ENCODE measurements at places on chromosomes 13 and 19.
A peak's percentile ranks its signal among the peaks of the same experiment; 100 is the strongest.

DNA sequence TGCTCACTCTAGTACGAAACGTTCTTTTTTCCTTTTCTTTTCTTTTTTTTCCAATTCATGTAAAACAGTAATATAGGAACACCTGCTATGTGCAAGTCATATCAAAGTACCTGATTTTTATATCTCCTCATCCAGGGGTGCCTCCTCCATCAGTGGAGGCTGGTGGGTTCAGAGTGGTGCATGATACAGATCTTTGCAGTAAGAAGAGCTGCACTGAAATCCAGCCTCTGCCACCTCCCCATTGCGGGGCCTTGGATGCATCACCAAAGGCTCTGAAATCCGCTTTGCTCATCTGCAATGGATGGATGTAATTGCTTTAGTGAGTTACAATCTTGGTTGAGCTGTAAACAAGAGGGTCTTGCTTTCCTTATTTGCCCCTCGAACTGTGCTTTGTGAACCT is 38.3 kb downstream of the GPR12 start:
- DNase-seq, result no peak

GRCh38 chr19:7947939-7948338 is 4.5 kb upstream of the TIMM44 start:
- peak; percentile 20 for DNase-seq

GRCh38 chr19:3359015-3359918 is 7.1 kb upstream of the NFIC start:
- peak; percentile 77 for DNase-seq

- no peak for DNase-seq
These were observed 108.3 kb downstream of the SACS start for GRCh38 chr13:23325191-23325590.

DNA sequence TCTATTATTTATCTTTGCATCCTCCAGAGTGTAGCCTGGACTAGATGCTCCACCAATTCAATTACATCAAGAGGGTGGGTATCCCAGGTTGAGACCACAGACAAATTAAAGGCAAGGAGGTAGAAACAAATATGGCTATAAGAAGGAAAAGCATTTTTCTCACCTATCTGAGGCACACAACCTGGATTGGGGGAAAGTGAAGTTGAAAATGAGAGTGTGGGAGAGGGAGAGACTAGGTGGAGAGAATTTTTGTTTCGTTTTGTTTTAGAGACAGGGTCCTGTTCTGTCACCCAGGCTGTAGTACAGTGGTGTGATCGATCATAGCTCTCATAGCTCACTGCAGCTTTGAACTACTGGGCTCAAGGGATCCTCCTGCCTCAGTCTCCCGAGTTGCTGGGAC is 5.8 kb upstream of the PRODH2 start:
- DNase-seq, result no peak

DNA sequence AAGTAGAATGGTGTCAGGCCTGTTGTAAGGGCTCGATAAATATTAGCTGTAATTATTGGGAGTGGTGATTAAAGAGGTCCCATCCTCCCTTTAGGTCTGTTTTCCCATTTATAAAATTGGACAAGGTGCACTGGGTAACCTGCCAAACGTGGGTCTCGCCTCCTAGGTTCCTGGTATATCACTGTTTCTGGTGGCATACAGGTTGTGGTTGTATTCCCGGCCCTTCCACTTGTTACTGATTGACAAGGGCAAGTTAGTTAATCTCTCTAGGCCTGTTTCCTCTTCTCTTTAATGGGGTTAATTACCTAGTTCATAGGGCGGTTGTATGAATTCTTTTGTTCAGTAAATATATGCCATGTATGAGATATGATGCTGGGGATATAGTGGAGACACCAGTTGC is 1.5 kb downstream of the PPP2R1A start:
- DNase-seq, result no peak

DNA sequence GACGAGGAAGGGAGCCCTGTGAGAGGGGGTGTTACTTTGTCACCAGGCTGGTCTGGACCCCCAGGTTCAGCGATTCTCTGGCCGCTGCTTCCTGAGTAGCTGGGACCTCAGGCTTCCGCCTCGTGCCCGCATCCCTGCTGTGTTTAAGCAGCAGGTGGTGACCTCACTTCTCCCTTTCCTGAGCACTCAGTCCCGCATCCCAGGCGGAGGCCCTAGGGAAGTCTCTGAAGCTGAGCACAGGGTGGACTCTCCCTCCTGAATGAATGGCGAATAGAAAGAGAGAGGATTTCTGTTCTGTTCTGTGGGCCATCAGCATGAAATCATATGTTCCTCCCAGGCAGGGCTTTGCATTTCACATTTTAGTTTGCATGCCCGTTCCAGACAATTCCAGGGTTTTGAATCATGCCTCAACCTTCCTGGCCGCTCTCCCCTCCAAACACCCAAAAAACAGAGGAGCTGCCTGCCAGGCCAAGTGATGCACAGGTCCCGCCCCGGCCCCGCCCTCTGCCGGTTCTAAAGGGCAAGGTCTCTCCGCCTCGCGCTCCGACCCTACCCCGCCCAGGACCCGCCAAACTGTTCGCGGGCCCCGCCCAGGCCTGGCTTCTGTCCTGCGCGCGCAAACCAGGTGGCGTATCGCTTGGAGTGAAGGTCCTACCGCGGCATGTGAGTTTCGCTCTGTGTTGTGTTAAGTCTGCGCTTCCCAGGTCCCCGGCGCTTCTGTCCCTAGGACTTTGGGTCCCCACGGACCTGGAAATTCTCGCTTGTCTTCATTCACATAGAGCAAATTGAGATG is 35.1 kb upstream of the ZNF808 start:
- DNase-seq, result no peak

- peak; percentile 78 for DNase-seq
These were observed 8.3 kb upstream of the TLE6 start for GRCh38 chr19:2969104-2969504.

GRCh38 chr19:33280351-33280921 is 21.9 kb downstream of the CEBPA start:
- DNase-seq, result no peak

DNA sequence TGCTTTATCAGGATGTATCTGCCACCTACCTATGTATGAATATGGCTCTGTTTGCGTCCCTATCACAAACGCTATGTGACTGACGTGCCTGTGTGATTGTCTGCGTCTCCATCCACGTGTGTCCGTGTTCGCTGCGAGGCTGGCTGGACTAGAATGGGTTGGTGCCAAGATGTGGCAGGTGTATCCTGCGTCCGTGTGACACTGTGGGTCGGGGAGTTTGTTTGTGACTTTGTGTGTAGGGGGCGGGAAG is 6.7 kb upstream of the HOOK2 start:
- DNase-seq, result no peak

GRCh38 chr13:80663788-80664187 is 322.9 kb upstream of the SPRY2 start:
- DNase-seq, result no peak

GRCh38 chr19:8566855-8567254 is 10.4 kb downstream of the MYO1F start:
- DNase-seq, result no peak

DNA sequence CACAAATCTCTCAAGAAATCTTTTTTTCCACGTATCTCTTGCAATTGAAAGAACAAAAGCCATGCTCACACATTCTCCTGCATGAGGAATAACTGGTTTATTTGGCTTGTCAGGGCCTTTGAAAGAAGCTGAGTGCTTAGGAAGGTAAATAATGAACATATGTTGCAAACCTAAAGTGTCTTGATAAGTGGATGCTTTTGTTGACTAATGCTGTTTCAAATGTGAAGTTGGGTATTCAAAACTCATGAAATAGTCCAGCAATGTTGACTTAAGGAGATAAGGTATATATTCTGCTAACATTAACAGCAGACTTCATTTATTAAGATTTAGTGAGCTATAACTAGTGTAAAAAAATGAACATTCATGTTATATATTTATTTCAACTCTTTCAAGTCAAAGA is 1792.7 kb upstream of the MIR17HG start:
- DNase-seq, result no peak

DNA sequence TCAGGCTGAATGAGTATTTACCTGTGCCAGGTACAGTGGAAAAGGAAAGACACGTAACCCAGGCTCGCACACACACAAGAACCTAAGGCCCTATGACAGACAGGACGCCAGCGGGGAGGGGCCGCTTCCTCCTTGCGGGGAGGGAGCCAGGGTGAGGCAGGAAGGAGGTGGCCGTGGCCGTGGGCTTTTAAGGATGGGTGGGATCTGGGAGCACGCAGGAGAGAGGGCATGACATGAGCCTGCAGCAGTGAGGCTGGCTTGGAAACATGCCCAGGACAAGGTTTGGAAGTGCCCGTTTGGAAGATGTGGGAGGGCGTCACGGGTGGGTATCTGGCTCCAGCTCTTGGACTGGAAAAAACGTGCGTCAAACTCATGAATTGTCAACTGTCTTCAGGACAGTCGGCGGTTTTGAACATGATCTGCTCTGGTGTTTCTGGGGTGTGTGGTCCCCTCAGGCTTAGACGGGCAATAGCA is 20.1 kb downstream of the SH3GL1 start:
- peak; percentile 61 for DNase-seq

DNA sequence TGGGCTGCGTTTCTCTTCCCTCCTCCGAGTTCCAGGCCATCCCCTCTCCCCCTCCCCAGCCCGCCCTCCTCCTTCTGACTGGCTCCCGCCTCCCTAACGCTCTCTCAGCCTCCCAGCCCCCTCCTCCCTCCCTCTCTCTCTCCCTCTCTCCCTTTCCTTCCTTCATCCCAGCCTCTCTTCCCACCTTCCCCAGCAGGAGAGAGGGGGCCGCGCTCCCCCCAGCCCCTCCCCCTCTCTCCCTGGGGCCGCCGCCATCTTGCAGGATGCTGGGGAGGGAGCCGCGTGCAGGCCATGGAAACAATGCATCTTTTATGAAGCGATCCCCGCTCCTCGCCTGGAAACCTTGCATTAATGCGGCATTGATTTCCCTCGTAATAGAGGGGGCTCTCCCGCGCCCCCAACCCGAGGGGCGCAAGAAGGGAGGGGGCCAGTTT is 42.6 kb upstream of the ADGRL1 start:
- no peak for DNase-seq

- no peak for DNase-seq
These were observed 24.9 kb upstream of the RNF113B start for GRCh38 chr13:98201984-98202383.

GRCh38 chr13:108929532-108930206 is 300.3 kb downstream of the MYO16 start:
- no peak for DNase-seq

DNA sequence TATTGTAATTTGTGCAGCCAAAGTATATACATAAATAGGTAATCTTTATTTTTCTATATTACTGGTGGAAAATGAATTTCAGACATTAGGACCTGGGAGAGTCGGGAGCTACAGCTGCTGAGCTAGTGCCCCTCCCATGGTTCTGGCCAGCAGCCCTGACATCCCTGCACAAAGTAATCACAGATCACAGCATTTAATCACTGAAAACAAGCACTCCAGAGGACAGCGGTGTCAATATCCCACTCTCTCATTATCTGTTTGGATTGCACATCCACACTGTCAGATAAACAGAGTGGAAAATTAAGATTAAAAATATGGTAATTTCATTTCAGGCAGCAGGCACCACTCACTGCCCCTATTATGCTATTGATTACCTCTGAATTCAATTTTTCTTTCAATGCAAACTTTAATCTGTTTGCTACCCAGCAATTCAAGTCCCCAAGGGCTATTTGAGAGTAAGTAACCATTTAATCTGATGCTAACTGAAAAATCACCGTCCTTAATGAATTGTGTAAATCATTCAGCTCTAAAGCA is 254.1 kb upstream of the SOX21 start:
- no peak for DNase-seq

DNA sequence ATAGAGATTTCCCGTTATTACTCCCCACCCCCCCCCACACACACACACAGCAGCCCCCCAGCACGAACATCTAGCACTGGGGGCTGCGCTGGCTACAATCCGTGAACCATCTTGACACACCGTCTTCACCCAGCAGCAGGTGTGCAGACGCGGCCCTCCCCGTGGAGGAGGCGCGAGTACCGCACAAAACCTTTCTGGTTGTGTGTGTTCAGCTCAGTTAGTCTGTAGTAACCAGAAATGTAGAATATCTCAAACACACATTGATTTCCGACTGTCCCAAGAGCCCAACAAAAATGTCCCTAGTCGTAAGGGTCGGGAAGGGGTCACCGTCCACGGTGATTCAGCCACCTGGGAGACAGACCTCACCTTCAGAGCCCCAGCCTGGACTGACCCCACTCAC is 122.7 kb downstream of the RAB20 start:
- DNase-seq, result no peak

- DNase-seq, result no peak
These were observed 949.6 kb upstream of the SLC10A2 start for GRCh38 chr13:104015646-104016396.

DNA sequence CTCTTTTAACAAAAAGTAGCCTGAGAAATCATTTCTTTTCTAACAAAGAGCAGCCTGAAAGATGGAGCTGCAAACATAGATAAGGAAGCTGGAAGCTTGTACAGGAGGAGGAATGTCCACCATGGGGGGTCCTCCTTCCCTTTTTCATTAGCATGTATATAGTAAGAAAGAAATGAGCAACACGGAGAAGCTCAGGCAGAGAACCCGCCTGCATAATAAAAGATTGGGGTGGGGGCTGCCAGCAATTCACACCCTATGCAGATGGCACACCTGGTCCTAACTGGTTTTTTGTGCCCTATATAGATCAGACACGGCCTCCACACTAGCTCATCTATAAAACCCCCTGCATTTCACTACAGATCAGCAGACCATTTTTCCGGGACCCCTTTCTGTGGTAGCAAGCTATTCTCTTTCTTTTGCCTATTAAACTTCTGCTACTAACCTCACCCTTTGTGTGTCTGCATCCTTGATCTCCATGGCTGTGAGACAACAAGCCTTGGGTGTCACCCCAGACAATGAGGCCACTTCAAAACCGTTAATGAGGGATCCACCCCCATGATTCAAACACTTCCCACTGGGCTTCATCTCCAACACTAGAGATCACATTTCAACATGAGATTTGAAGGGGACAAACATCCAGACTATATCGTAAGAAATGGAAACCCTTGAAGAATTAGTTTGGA is 167.5 kb upstream of the FREM2 start:
- no peak for DNase-seq

DNA sequence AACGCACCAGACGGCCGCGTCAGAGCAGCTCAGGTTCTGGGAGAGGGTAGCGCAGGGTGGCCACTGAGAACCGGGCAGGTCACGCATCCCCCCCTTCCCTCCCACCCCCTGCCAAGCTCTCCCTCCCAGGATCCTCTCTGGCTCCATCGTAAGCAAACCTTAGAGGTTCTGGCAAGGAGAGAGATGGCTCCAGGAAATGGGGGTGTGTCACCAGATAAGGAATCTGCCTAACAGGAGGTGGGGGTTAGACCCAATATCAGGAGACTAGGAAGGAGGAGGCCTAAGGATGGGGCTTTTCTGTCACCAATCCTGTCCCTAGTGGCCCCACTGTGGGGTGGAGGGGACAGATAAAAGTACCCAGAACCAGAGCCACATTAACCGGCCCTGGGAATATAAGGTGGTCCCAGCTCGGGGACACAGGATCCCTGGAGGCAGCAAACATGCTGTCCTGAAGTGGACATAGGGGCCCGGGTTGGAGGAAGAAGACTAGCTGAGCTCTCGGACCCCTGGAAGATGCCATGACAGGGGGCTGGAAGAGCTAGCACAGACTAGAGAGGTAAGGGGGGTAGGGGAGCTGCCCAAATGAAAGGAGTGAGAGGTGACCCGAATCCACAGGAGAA is 1.9 kb downstream of the PPP1R12C start:
- no peak for DNase-seq

All from heart left ventricle (tissue), 16 donors.